Pulmonary artery endothelial cell (primary cell): ENCODE measurements at places on chromosomes 7 and 10. TPM values are rescaled to one million over a fixed set of nuclear protein-coding genes. Genes with fewer than 3 reads are reported as not detected.

CNTNAP2 gene
- total RNA-seq = not detected in 2 replicates

DNA sequence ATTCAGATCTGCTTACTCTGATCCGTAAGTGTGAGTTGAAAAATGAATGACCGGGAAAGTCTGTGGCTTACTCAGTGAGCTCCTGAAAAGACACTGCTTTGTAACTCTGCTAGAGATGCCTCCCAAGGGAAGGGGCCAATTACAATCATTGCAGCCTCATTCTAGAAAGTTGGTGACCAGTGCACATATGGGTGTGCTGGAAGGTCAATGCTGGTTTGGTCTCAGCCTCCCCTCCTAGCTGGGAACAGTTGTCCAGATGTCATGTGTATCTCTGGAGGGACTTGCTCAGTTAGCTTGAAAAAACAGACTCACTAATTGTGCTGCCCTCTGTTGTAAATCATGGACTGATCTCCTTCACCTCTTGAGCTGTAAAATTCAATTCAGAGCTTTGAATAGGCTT, 405.0 kb downstream of the ADRA2A start:
- DNase-seq = no peak

- DNase-seq = no peak
Measured at GRCh38 chr10:92846-93245, 42.4 kb upstream of the ZMYND11 start.

GIMAP1 gene
- 11.1 and 13.5 TPM in 2 replicates for total RNA-seq

ZNF117 gene
- 3.4 and 7.1 TPM in 2 replicates for total RNA-seq

GRCh38 chr10:61897671-61898434, 3.6 kb upstream of the ARID5B start:
- no peak for DNase-seq

- no peak for DNase-seq
Measured at GRCh38 chr10:1860351-1860750, 123.0 kb upstream of the ADARB2 start.

DNA sequence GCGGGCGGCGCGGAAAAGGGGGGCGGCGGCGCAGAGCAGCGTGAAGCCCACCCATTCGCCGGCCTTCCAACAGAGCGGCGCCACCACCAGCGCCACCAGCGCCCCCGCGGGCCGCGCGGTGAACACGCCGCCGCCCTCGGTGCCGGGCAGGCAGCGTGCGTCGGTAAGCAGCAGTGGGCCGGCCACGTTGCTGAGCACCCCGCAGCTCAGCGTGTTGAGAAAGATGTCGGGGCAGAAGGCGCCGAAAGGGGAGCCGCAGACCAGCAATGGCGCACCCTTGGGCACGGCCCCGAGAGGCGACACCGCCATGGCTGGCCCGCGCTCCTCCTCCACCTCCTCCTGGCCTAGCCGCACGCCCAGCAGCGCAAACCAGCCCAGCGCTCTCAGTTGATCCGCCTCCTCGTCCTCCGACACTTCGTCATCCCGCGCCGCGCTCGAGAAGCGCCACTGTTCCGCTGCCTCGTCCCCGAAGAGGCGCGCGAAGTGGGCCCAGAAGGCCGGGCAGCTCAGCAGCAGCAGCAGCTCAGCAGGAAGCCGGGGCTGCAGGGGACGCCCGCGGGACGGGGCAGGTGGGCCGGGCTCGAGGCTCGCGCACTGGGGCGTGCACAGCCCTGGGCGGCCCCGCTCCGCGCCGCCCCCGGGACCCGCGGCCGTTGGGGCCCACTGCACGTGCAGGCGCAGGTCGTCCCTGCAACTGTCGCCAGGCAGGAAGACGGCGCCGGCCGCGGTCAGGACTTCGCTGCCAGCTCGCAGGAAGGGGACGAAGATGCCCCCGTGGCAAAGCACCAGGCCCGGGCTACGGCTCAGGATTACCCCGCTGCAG, 623 bp downstream of the TYSND1 start:
- no peak for DNase-seq

DNA sequence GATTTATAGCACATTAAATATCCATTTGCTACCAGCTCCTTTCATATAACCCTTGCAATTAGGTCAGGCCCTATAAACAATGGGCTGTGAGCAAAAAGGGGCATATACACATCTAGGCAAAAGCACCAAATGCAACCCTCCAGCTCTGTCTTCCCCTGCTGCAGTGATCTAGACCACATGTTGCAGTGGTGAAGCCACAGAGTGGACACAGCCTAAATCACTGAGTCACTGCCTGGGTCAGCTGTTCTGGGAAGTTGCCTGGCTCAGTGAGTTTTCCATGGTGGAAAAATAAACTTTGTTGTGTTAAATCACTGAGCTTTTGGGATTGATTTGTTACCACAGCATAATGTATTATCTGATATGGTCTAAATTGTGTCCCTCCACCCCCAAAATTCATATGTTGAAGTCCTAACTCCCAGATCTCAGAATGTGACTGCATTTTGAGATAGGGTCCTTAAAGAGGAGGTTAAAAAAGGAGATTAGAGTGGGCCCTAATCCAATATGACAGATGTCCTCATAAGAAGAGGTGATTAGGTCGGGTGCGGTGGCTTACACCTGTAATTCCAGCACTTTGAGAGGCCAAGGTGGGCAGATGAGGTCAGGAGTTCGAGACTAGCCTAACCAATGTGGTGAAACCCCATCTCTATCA, 70.4 kb downstream of the ZFAND4 start:
- no peak for DNase-seq

DNA sequence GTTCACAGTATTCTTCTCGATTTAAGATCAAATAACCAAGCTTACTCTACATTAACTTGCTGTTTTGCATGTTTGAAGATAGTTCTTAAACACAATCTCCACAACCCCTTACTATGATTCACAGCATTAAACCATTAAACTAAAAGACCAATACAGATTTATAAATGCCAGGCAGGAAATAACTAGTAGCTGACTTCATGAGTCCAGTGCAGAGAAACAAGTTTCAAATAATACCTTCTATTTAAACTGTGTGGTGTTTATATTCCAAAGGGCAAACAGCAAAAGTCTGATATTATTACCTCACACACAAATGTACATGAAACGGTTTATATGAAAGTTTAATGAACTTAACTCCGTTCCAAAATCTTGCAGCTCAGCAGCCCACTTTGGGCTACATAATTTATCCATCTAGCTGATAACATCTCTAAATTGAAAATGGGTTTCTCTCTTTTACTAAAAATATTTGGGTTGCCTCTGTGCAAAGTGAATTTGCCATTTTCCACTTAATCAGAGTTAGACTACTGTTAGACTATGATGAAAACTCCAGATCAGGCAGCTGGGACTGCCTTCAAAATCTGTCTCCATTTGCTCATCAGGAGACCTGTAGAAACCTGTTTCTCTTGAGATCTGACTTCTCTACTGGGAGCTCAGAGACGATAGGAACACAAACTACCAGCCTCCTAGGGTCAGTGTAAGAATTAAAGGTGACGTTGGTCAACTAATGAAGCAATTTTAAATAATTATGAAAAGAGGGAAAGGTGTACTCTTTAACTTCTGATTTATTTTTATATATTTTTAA, 287.3 kb downstream of the FZD1 start:
- no peak for DNase-seq

C10orf88 gene
- total RNA-seq = 19.3 and 24.5 TPM in 2 replicates

- no peak for DNase-seq
Measured at GRCh38 chr10:79430936-79431335, 14.5 kb downstream of the ZCCHC24 start.

GRCh38 chr7:120709252-120709971, 148.5 kb downstream of the TSPAN12 start:
- DNase-seq = no peak

GPR26 gene
- not detected in 2 replicates for total RNA-seq

DNA sequence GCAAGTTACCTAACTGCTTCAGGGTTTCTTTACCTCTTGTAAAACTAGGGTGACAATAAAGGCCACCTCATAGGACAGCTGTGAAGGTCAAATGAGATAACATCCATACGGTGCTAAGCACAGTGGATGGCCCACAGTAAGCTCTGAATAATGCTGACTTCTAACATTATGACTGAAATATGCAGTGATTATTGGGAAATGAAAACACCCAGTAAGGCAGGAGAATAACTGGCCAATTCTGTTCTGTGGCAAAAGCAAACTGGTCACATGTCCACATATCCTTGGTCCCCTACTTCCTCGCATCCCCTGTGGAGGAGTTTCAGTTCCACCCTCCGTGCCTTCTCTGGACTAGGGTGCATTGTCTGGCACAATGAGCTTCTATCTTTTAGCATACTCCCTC, 1.4 kb downstream of the CUBN start:
- DNase-seq = no peak

DNA sequence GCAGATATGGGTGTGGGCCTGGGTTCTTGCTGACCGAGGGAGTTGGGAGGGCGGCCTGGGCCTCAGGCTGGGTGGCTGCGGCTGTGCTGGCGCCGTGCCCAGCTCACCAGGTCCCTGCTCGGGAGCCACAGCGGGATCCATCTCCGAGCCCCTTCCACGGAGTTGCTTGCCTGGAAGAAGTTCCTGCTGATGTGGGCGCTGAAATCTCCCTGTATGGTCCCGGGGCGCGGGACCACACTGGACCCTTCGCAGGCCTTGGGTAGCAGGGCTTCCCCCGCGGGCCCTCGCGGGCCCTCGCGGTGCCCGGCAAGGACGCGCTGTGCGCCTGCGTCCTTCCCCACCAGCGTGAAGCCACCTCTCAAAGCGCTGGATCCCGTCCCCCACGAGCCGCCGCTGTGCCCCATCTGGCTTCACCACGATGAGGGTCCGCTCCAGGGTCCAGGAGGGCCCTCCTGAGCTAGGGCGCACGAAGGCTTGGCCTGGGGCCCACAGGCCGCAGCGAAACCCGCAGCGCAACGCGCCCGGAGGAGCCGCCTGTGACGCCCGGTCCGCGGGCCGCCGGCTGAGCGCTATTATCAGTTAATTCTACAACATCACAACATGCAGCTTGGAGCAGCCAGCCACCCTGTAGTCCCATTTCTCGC, 31.5 kb downstream of the RAB19 start:
- DNase-seq = no peak

DNA sequence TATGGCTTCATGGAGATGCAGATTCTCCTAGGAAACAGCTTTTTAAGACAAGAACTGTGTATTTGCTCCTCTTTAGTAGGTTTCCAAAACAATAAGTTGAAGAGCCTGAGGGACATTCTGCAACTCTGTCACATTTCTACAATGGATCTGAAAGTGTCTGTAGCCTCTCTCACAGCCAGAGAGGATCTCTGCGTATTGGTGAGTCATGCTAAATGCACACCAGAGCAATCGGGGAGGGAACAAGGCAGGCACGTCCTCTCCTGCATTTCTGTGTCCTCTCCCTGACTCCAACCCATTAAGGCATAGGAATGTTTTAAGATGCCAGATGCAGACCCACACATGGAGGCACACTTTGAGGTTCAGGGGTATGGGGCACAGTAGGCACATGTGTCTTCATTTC, 1126.4 kb upstream of the GHITM start:
- no peak for DNase-seq

DNA sequence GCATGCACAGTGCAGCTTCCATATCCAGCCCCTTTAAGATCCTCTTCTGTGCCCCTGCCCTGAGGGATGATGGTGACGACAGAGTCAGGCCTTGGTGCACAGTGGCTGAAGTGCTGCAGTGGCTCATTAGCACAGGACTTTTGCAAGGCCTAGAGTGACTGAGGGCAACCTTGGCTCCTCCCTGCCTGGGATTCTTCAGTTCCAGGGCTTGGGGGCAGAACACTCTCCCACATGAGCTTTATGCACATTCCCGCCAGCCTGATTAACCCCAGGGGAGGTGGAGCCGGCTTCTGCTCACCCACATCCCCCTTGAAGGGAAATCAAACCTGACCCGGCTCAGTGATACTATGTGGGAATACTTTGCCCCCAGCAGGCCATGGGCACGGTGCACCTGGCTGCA, 253.4 kb downstream of the GALNT17 start:
- DNase-seq = no peak

DNA sequence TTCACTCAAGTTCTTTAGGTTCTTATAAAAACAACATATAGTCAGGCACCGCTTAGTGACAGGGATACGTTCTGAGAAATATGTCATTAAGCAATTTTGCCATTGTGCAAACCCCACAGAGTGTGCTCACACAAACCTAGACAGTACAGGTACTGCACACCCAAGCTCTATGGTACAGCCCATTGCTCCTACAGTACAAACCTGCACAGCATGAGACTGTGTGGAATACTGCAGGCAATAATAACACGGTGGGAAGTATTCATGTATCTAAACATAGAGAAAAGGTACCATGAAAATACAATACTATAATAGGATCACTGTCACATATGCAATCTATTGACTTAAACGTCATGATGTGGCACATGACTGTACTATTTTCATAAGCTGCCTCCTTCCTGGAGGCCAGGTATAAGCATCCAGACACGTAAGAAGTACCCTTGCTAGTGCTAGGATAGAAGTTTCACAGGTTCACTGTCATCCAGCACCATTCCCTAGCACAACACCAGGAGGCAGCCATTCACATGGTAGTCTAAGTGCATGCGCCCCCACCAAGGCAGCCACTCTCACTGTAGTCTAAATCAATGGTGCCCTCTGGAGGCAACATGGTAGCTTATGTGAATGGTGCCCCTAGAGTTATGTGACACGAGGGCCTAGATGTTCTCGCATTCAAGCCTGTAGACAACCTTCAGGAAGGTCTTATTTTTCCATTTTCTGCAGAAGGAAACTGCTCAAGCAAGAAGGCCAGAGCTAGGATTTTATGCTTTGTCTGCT, 98.5 kb downstream of the ARHGAP22 start:
- DNase-seq = no peak

DNA sequence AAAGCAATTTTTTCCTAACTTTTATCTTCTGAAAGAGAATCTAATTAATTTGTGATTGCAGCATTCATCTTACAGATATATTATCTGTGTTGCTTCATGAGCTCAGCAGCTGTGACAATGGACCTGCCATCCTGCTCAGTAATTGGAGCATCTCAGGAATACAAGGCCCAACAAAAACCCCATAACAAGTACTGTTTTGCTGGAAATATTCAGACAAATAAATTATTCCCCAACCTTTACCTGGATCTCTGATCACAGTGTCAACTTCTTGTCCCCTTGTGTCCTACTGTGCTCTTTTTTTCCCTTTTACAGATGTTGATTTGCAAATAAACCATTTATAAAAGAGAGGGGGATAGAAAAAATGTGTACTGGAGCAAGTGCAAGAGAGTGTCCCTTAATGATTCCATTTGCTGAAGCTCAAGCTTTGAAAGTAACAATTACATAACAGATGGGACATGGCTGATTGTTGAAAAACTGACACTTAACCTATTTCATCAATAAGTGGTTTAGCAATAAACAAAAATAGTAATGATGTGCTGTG, 1063.4 kb upstream of the GHITM start:
- no peak for DNase-seq

TBL2 gene
- 47.0 and 83.0 TPM in 2 replicates for total RNA-seq

DNA sequence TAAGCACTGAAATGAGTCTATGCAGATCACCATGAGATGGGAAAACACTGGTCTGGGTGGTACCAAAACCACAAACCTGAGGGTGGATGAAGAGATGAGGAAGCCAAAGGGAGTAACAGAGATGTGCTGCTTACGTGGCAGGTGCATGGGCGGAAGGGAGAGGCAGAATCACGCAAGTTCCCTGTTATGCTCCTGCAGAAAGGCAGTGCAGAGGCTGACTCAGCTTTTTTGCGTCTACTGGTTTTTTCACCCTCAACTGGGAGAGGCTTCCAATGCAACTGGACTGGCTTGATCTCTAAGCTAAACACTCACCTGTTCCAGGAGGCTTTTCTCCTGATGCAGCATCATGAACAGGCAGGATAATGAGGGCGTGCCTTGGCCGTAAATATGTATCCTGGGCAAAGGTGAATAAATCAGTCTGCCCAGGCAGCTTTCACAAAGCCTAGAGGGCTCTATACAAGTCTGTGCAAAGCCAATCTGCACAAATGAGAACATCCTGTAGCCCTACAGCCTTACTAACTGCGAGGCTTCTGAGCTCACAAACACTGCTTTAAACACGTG, 95.4 kb upstream of the AFAP1L2 start:
- no peak for DNase-seq
